ENCODE measurements at places on chromosomes 5 and 9. TPM values are rescaled to one million over a fixed set of nuclear protein-coding genes. Genes with fewer than 3 reads are reported as not detected.

GRCh38 chr5:33309068-33309467 is 131.7 kb upstream of the TARS1 start:
- H3K36me3 ChIP-seq = no peaks in the 10 kb centered on the region
- no peak overlapping the region for H3K4me3 ChIP-seq
- H3K4me1 ChIP-seq = peaks cover 46% of the 10 kb centered on the region
- no peak overlapping the region for H3K27ac ChIP-seq
- H3K27me3 ChIP-seq = no peaks in the 10 kb centered on the region
- no peak for DNase-seq

- peaks cover 27% of the 10 kb centered on the region for H3K4me1 ChIP-seq
- no peak overlapping the region for H3K27ac ChIP-seq
- H3K27me3 ChIP-seq = no peaks in the 10 kb centered on the region
- H3K36me3 ChIP-seq = no peaks in the 10 kb centered on the region
- peak overlapping the region; percentile 66 for H3K4me3 ChIP-seq
- DNase-seq = no peak
Observed at GRCh38 chr9:123928533-123929176, 1.3 kb downstream of the DENND1A start.

GRCh38 chr9:69970001-69970533 is 73.6 kb upstream of the MAMDC2 start:
- no peak for DNase-seq
- no peaks in the 10 kb centered on the region for H3K36me3 ChIP-seq
- no peak overlapping the region for H3K27ac ChIP-seq
- H3K4me1 ChIP-seq = peaks cover 17% of the 10 kb centered on the region
- no peaks in the 10 kb centered on the region for H3K27me3 ChIP-seq

GRCh38 chr5:133552925-133553525 is 59.3 kb downstream of the FSTL4 start:
- H3K4me3 ChIP-seq = no peak overlapping the region
- H3K27me3 ChIP-seq = peaks cover 29% of the 10 kb centered on the region
- H3K36me3 ChIP-seq = no peaks in the 10 kb centered on the region
- peak; percentile 60 for DNase-seq
- no peak overlapping the region for H3K27ac ChIP-seq

- H3K27me3 ChIP-seq = no peaks in the 10 kb centered on the region
- H3K27ac ChIP-seq = no peak overlapping the region
- DNase-seq = no peak
- 0 out of 2 replicates have a peak, but pooled peaks cover 3% of the 10 kb centered on the region for H3K36me3 ChIP-seq
Observed at GRCh38 chr9:112315331-112316257, 17.8 kb downstream of the PTBP3 start.

GRCh38 chr5:124054564-124054963 is 542.6 kb downstream of the CSNK1G3 start:
- H3K27ac ChIP-seq = no peak overlapping the region
- H3K4me1 ChIP-seq = peaks cover 5% of the 10 kb centered on the region
- no peak overlapping the region for H3K4me3 ChIP-seq
- H3K27me3 ChIP-seq = no peaks in the 10 kb centered on the region

DNA sequence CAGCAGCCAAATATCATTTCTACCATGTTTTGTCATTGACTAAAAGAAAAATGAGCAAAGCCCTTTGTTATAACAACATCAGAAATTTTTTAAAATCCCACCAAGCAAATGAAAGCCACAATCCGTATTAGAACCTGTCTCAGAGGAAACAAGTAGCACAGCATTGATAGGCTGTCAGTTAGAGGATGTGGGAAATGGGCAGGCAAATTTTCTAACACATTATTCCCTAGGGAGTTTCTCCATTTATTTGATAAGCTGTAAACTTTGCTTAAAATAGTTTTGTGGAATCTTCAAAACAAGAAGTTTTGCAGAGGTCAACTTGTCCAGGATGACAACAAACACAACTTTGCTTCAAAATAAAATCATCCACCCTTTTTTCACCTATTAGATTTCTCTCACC is 53.6 kb upstream of the APC start:
- H3K4me3 ChIP-seq = no peak overlapping the region
- no peak for DNase-seq
- H3K36me3 ChIP-seq = no peaks in the 10 kb centered on the region
- no peak overlapping the region for H3K27ac ChIP-seq
- peaks cover 4% of the 10 kb centered on the region for H3K27me3 ChIP-seq

- H3K27ac ChIP-seq = no peak overlapping the region
- no peaks in the 10 kb centered on the region for H3K36me3 ChIP-seq
- DNase-seq = no peak
- no peaks in the 10 kb centered on the region for H3K27me3 ChIP-seq
- no peak overlapping the region for H3K4me3 ChIP-seq
Observed at GRCh38 chr9:85276741-85277140, 465.0 kb downstream of the AGTPBP1 start.

GRCh38 chr5:108193021-108193795 is 188.7 kb downstream of the FBXL17 start:
- peak overlapping the region; percentile 4 for H3K27ac ChIP-seq
- H3K4me1 ChIP-seq = peaks cover 10% of the 10 kb centered on the region
- peak; percentile 58 for DNase-seq
- no peaks in the 10 kb centered on the region for H3K36me3 ChIP-seq
- no peak overlapping the region for H3K4me3 ChIP-seq

DNA sequence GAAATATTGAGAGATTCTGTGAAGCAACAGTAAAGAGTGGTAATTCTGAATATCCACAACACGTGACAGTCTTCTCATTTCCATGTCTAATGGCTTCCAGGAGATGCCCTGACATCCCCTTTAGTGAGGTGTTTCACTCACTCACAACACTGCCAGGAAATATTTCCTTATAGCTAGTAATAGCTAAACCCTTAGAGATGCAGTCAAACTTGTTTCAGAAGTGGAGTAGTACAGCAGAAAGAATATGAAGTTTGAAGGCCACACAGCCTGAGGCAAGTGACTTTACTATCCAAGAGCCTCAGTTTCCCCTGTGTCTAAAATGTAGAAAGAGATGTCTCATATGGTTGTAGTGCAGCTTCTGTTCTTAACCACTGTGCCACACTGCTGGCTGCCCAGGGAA is 139.2 kb downstream of the CDK5RAP2 start:
- H3K4me1 ChIP-seq = peaks cover 13% of the 10 kb centered on the region
- no peaks in the 10 kb centered on the region for H3K27me3 ChIP-seq
- H3K4me3 ChIP-seq = no peak overlapping the region
- peaks cover 57% of the 10 kb centered on the region for H3K36me3 ChIP-seq

SHROOM1 gene
- total RNA-seq = 31.2 TPM

- no peak overlapping the region for H3K27ac ChIP-seq
- no peaks in the 10 kb centered on the region for H3K36me3 ChIP-seq
- H3K27me3 ChIP-seq = no peaks in the 10 kb centered on the region
- no peaks in the 10 kb centered on the region for H3K4me1 ChIP-seq
Observed at GRCh38 chr5:67643536-67643935, 446.9 kb upstream of the CD180 start.

- peaks cover 60% of the 10 kb centered on the region for H3K4me1 ChIP-seq
- no peak overlapping the region for H3K4me3 ChIP-seq
- peak overlapping the region; percentile 90 for H3K27ac ChIP-seq
- H3K27me3 ChIP-seq = no peaks in the 10 kb centered on the region
Observed at GRCh38 chr5:168317521-168318147, 26.2 kb downstream of the WWC1 start.

- DNase-seq = peak; percentile 39
- H3K36me3 ChIP-seq = peaks cover 21% of the 10 kb centered on the region
- H3K27me3 ChIP-seq = no peaks in the 10 kb centered on the region
- H3K27ac ChIP-seq = no peak overlapping the region
Observed at GRCh38 chr5:371811-372555, 50.5 kb downstream of the AHRR start.

- no peaks in the 10 kb centered on the region for H3K27me3 ChIP-seq
- peaks cover 4% of the 10 kb centered on the region for H3K4me1 ChIP-seq
- no peak for DNase-seq
- no peak overlapping the region for H3K27ac ChIP-seq
- H3K4me3 ChIP-seq = no peak overlapping the region
Observed at GRCh38 chr9:101590901-101591300, 3.9 kb downstream of the PPP3R2 start.

- no peak for DNase-seq
- no peak overlapping the region for H3K4me3 ChIP-seq
- H3K27me3 ChIP-seq = no peaks in the 10 kb centered on the region
- H3K27ac ChIP-seq = peak overlapping the region; percentile 96
Observed at GRCh38 chr9:87277346-87277745, 220.3 kb upstream of the DAPK1 start.

GRCh38 chr5:133383580-133383939 is 228.8 kb downstream of the FSTL4 start:
- H3K36me3 ChIP-seq = no peaks in the 10 kb centered on the region
- H3K27me3 ChIP-seq = peaks cover 42% of the 10 kb centered on the region
- H3K4me1 ChIP-seq = no peaks in the 10 kb centered on the region
- DNase-seq = no peak
- no peak overlapping the region for H3K4me3 ChIP-seq

OTP gene
- total RNA-seq = not detected

DBH gene
- total RNA-seq = not detected

DNA sequence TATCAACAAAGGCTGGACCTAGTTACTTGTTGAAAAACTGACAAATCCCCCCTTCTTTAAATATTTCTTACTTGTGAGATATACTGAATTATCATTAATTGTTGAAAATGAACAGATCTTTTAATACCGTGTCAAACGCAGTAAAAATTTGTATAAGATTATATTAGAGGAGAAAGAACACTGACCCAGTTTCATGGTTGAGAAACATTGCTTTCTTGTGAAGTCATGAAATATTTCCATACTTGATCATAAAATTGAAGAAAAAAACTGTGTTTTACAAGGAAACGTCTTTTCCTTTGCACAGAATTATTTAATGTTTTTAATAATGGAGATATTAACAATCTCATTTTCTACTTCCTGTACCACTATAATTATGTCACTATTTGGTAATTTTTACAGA is 45.8 kb downstream of the MOCS2 start:
- no peak overlapping the region for H3K4me3 ChIP-seq
- no peaks in the 10 kb centered on the region for H3K27me3 ChIP-seq
- peaks cover 12% of the 10 kb centered on the region for H3K36me3 ChIP-seq
- H3K27ac ChIP-seq = no peak overlapping the region
- H3K4me1 ChIP-seq = no peaks in the 10 kb centered on the region

GRCh38 chr9:72955571-72955970 is 2.7 kb upstream of the ALDH1A1 start:
- H3K36me3 ChIP-seq = no peaks in the 10 kb centered on the region
- H3K4me3 ChIP-seq = no peak overlapping the region
- DNase-seq = no peak
- H3K4me1 ChIP-seq = no peaks in the 10 kb centered on the region
- H3K27me3 ChIP-seq = peaks cover 4% of the 10 kb centered on the region

GRCh38 chr5:115774684-115775083 is 41.8 kb downstream of the CDO1 start:
- H3K36me3 ChIP-seq = no peaks in the 10 kb centered on the region
- H3K4me3 ChIP-seq = no peak overlapping the region
- no peaks in the 10 kb centered on the region for H3K27me3 ChIP-seq
- DNase-seq = no peak
- no peak overlapping the region for H3K27ac ChIP-seq

- DNase-seq = no peak
- no peaks in the 10 kb centered on the region for H3K27me3 ChIP-seq
- H3K36me3 ChIP-seq = no peaks in the 10 kb centered on the region
- no peak overlapping the region for H3K4me3 ChIP-seq
Observed at GRCh38 chr9:8027351-8027750, 227.8 kb upstream of the DMAC1 start.

DNA sequence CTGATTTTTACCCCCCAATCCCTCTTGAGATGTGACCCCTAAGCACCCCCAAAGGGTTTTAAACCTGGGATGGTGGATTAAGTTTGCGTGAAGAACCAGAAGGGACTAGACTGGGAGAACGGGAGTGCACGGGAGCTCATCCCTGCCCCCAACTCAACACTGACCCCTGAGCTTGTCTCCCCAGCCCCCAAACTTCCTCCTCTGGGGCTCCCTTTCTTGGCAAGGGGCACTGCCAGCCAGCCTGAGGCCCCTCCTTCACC is 5.0 kb upstream of the SET start:
- peaks cover 27% of the 10 kb centered on the region for H3K4me1 ChIP-seq
- H3K4me3 ChIP-seq = peak overlapping the region; percentile 39
- H3K27me3 ChIP-seq = no peaks in the 10 kb centered on the region
- DNase-seq = no peak
- peaks cover under 1% of the 10 kb centered on the region for H3K36me3 ChIP-seq

ANKRD34B gene
- not detected for total RNA-seq

DNA sequence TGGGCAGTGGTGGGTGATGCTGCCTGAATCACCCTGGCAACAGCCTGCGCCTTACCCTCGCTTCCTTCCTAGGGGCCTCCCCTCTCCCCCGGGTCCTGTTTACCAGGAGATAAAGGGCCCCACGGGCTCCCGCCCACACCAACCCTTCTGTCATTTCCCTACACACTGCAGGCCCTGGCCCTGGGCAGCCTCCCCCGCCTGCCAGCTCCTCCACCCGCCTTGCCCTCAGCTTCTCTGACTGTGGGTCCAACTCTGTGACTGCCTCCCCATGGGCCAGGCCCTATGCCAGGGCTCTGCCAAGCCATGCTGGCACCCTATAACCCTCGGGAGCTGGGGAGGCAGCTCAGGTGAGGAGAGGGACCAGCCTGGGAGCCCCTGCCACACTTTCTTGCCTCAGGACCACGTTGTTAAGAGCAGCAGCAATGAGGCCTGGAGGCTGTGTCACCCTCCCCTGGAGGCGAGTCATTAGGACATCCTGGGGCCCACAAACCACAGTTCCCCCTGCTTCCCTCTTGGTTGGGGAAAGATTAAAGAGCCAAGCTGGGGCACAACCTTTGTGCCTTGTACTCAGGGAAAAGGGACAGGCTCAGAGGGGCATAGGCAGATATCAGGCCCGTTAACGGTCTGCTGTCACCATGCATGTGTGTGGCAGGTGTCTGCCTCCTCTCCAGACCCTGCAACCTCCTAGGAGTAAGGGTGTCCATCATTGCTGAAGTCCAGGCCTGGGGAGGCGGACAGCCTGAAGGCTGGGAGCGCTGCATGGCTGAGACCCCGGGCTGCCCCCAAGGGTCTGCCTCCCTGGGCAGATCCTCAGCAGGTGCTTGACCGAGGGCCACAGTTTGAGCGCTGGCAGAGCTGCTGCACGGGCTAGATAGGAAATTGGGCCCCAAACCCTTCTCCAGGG is 2.8 kb downstream of the MGAT4B start:
- H3K4me1 ChIP-seq = peaks cover 22% of the 10 kb centered on the region
- H3K36me3 ChIP-seq = peaks cover 65% of the 10 kb centered on the region
- DNase-seq = no peak

- no peaks in the 10 kb centered on the region for H3K4me1 ChIP-seq
- H3K4me3 ChIP-seq = no peak overlapping the region
- H3K27ac ChIP-seq = no peak overlapping the region
- DNase-seq = no peak
- H3K27me3 ChIP-seq = peaks cover 4% of the 10 kb centered on the region
Observed at GRCh38 chr5:136285096-136285855, 80.1 kb downstream of the TRPC7 start.

Data from SJSA1 (cell line).